ENCODE measurements at places on chromosomes 3 and 15.

GRCh38 chr3:149037684-149038083 is 46.3 kb downstream of the GYG1 start:
- DNase-seq: no peak

DNA sequence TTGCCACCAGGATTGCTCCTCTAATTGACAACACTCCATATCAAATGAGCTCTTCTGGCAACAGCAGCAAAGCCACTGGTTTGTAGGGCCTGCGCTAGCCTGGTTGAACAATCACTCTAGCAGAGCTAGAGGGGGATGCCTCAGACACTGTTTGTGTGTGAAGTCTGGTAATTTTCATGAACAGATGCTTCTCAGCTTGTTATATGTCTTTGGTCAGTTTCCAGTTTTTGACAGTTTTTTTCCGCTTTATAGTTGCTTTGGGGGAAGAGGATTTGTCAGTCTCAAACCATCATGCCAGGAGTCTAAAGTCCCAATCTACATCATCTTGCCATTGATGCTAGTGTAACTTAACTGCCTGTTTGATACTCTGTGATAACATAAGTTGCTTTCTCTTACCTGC is 136.0 kb downstream of the HCN4 start:
- DNase-seq: no peak

- no peak for DNase-seq
Observed at GRCh38 chr3:172800156-172800555, 49.6 kb downstream of the ECT2 start.

GRCh38 chr15:66994927-66995656 is 70.3 kb upstream of the SMAD3 start:
- DNase-seq: no peak

GRCh38 chr15:40430271-40430805 is 10.4 kb upstream of the BAHD1 start:
- DNase-seq: no peak

- no peak for DNase-seq
Observed at GRCh38 chr3:98954242-98954641, 52.7 kb upstream of the DCBLD2 start.

GRCh38 chr15:73153447-73153846 is 101.2 kb downstream of the NEO1 start:
- no peak for DNase-seq

- DNase-seq: no peak
Observed at GRCh38 chr3:15653321-15653720, 51.8 kb downstream of the BTD start.

DNA sequence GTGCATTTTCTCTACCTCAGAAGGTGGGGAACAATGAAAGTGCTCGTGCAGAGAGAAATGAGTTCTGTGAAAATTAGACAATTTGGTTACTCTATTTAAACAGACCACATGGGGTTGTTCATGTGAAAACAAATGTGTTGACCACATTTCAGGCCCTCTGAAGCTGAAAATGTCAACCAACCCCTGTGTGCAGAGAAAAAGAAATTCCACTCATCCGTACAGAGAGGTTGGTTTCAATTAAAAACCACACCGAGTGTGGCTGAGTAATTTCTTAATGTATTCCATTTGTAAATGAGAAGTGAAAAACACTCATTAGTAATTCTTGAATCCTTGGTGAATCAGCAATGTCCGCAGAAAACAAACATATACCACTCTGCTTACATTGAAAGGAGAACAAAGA is 46.9 kb upstream of the SLC7A14 start:
- no peak for DNase-seq

DNA sequence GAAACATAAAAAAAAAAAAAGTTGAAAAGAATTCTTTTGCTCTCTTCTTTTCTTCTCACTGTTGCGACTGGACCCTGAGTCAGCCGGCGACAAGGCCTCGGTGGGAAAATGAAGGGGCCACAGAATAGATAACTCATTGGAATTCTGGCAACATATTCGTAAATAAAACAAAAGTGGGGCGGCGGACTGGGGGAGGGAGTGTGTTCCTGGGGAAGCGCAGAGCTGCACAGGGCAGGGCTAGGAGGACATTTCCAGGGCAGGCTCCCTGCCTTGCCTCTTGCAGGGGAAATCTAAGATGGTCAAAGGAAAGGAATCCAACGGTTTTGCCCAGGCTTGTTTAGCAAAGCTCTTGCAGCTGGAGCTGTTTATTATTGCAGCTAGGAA is 1042.8 kb upstream of the NR2F2 start:
- no peak for DNase-seq

Measured in stimulated activated CD4-positive, alpha-beta T cell treated with anti-CD3 and anti-CD28 coated beads, Interleukin-15, amount 100 ng/mL, for 1 hour (primary cell).